Mammary epithelial cell (primary cell): ENCODE measurements at places on chromosomes 4 and X. TPM values are rescaled to one million over a fixed set of nuclear protein-coding genes. Genes with fewer than 3 reads are reported as not detected.

The WDR1 gene
- 384 TPM for total RNA-seq

The UTP14A gene
- 15.8 TPM for total RNA-seq

The PFKFB1 gene
- total RNA-seq, result 0.17 TPM

The PABPC4L gene
- not detected in 2 replicates for total RNA-seq

The PGRMC1 gene
- 41.8 and 57.9 TPM in 2 replicates for total RNA-seq

The XG gene
- 4.5 and 7.2 TPM in 2 replicates for total RNA-seq

The NALF2 gene
- total RNA-seq, result 0.33 TPM

The AFF2 gene
- 22.3 TPM for total RNA-seq

The PPEF1 gene
- total RNA-seq, result not detected

The CDS1 gene
- total RNA-seq, result 29.8 TPM

The GLRA3 gene
- not detected in 2 replicates for total RNA-seq

The CACNA1F gene
- total RNA-seq, result under 0.01 TPM

The ARMCX4 gene
- total RNA-seq, result 2.2 and 3.5 TPM in 2 replicates

The UFSP2 gene
- 30.0 and 38.0 TPM in 2 replicates for total RNA-seq

The CNGA1 gene
- total RNA-seq, result 0.12 TPM in 1 of 2 replicates, not detected in the other

The SPANXD gene
- not detected in 2 replicates for total RNA-seq

The PSAPL1 gene
- not detected in 2 replicates for total RNA-seq

The EVC gene
- total RNA-seq, result 38.5 TPM

The SPCS3 gene
- 142 and 169 TPM in 2 replicates for total RNA-seq

The TMEM144 gene
- 7.9 and 11.0 TPM in 2 replicates for total RNA-seq

The TGIF2LX gene
- total RNA-seq, result not detected

The RNF150 gene
- total RNA-seq, result 5.0 TPM

The MAGEA2B gene
- not detected for total RNA-seq
